SK-N-DZ (cell line): ENCODE measurements at places on chromosomes 11 and 22.
A peak's percentile ranks its signal among the peaks of the same experiment; 100 is the strongest.

DNA sequence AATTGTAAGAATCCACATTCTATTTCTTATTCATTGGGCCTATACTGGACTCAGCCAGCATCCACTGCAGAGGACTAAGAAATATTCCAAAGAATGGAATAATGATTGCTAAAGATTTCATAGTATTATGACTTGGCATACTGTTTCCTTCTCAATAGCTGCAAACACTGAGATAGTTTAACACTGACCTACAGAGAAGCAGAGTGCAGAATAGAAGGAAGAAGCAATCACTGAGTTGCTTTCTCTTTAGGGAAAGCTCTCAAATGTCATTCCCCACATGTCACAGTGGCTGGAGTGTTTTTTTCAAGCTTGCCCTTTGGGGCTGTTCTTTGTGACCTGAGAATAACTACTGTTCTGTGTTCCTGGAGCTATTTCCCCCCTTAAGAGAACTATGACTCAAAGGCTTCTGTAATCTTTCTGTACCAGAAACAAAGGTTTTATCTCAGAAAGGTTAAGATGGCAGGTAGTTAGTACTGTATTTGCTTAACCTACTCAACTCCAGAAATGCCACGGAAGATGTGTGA lies 243.6 kb upstream of the LUZP2 start:
- no peak for DNase-seq

GRCh38 chr22:50261615-50262459 lies at the start of gene MAPK12:
Gene MAPK12 (minus strand): TSS chr22:50261683. CDS start chr22:50261509, 174 bp downstream.
- peak; percentile 65 for DNase-seq

DNA sequence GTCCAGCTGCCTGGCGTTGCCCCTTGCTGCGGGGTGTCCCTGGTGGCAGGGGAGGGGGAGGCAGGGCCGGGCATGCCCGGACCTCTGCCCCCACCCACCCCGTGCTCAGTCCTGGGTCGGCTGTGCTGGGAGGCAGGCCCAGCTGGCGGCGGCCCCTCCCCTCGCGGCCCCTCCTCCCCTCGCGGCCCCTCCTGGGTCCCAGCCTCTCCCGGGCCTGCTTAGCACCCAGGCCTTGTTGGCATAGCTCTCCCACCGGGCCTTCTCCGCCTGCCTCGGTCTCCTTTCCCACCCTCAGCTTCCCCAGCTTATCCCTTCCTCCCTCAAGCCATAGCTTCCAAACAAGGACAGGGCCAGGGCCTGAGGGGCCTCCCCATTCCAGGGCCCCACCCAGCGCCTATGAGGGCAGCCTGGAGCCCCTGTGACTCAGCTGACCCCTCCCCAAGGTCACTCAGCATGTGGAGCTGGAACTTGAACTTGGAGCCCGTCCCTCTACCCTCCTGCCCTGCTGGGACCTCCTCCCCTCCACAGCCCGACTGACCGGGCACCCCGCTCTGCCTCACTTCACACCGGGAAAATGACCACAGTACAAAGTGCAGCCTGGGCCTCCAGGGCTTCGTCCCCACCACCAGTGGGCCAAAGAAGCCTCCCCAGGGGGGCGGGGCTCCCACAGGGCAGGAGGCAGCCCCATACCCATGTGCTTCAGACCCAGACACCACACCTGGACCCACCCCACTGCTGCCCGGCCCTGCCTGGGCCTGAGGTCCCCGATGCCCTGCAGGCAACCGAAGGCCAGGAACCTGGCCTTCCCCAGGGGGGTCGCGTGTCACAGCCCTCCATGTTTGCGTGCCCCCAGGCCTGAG lies 1.2 kb downstream of the EPS8L2 start:
- DNase-seq: no peak

DNA sequence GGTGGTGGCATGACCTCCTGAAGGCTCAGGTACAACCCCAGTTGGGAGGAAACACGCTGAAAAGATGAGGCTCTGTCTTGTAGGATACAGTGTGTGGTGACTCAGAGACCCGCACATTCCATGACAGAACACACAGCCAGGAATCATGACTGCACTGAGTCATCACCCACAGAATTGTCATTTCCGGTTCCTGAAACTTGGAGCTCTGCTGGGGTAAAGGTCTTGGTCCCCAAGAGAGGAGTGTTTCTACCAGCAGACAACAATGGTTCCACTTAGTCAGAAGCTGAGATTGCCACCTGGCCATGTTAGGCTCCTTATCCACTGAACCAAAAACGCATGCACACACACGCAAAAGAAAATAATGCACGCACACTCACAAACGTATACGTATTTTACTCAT lies 31.5 kb upstream of the CYB5R3 start:
- DNase-seq: no peak

GRCh38 chr11:91776655-91777054 lies 448.0 kb upstream of the FAT3 start:
- DNase-seq: no peak

GRCh38 chr22:42763965-42764480 lies 43.4 kb upstream of the A4GALT start:
- DNase-seq: no peak
